ENCODE measurements at places on chromosomes 3 and 15.

DNA sequence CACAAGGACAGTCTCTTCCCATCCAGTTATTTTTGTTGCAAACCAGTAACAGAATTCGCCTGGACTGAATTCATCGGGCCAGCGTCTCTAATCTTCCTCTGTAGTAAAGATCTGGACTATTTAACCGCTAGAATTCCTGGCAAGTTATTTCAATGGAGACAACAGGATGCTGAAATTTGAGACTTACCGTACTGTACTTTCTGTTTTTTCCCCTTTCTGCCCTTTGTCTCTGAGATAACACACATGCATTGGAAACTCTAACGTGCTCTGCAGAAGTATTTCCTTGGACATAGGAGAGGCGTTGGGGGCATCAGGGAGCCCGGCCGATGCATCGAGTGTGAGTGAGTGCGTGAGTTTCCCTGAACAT lies 61.5 kb downstream of the ASB7 start:
- no peak for DNase-seq

GRCh38 chr15:100309109-100310040 lies 32.4 kb downstream of the ADAMTS17 start:
- no peak for DNase-seq

GRCh38 chr15:40226736-40227135 lies 12.1 kb upstream of the PAK6 start:
- no peak for DNase-seq

GRCh38 chr3:46942481-46943236 lies 33.9 kb downstream of the CCDC12 start:
- no peak for DNase-seq

DNA sequence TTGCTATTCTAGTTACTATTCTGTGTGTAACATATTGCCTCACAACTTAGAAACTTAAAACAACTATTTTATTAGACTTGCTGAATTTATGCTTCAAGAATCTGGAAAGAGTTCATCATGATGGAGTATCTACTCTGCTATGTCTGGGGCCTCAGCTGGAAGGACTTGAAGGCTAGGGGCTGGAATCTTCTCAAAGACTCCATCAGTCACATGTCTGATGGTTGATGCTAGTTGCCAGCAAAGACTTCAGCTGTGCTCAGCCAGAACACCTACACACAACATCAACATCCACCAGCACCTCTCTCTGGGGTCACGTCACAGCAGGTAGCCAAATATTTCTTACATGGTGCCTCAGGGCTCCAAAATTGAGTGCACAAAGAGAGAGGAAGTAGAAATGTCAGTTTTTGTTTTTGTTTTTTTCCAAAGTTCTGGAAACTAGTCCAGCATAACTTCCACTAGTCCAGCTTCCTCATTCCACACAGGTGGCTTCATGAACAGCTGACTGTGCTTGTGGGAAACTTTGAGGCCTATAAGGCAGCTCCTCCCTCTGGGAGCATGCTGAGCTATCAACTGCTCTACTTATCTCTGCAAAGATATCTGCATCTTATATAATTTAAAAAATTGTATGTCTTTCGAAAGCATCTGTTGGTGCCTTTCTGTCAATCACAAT lies 325.4 kb upstream of the AGTR1 start:
- no peak for DNase-seq

DNA sequence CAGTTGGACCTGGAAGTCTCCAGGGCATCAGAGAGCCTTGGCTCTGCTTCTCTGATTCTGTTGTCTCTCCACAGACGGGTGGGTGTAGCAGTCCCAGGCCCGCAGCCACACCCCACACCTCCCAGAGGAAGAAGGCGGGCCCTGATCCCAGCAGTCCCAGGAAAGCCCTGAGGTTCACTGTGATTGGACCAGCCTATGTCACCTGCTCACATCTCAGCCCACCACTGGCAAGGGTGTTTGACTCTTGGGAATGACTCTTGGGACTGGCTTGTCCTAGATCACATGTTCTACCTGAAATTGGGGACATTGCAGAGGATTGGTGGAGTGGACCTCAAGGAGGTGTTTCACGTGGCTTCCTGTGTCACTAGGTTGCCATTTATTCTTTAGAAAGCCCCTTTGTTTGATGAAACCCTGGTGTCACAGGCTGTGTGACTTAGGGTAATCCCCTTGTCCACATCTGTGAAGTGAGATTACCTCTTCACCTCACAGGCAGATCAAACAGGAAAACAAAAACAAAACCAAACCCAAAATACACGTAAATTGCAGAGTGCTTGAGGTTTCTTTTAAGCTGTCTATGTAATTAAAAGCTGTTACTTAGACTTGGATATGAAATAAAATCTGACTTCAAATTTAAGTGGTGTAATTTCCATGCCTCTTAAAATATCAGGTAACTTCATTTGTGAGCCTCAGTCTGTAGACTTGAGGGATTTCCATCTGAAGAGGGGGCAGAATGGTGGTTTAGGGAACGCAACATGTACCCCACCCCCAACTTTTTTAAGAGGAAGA lies 26.7 kb downstream of the FLNB start:
- DNase-seq = no peak

DNA sequence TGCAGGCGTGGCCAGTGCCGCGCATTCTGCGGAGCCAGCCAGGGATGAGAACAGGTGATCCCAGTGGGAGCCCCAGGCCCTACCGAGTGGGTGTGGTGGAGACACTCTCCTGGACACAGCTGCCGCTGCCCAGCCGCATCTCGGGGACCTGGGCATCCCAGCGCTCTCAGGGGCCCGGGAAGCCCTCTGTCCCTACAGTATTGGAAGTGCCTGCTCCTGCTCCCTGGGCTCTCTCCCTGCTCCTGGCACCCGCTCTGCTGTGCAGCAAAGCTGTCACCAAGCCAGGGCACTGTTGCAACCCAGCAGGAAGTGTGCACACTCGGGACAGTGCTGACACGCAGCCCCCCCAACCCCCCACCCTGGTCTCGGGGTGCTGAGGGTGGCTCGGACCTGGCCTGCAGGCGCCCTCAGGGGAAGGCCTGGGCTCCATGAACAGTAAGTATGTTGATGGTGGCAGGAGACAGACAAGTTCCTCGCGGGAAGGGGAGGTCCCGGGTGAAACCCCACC lies 1177.4 kb upstream of the GBE1 start:
- DNase-seq = no peak
